GM12865 (cell line): ENCODE measurements at places on chromosomes 6 and 20.
A peak's percentile ranks its signal among the peaks of the same experiment; 100 is the strongest.

GRCh38 chr6:41092421-41093140, 19.8 kb downstream of the NFYA start:
- peak; percentile 29 for DNase-seq

GRCh38 chr6:20978151-20978614, 443.9 kb downstream of the CDKAL1 start:
- DNase-seq = peak; percentile 69

- DNase-seq = no peak
Measured at GRCh38 chr6:166052837-166053236, 114.8 kb downstream of the TBXT start.

GRCh38 chr20:37880726-37881591, 22.0 kb upstream of the VSTM2L start:
- DNase-seq = no peak

- no peak for DNase-seq
Measured at GRCh38 chr6:1181939-1182605, 129.8 kb upstream of the FOXQ1 start.

- no peak for DNase-seq
Measured at GRCh38 chr6:88855541-88856147, 107.8 kb downstream of the RNGTT start.

GRCh38 chr20:5933802-5934436, 16.4 kb downstream of the TRMT6 start:
- DNase-seq = peak; percentile 49

- DNase-seq = no peak
Measured at GRCh38 chr6:167731216-167731615, 95.5 kb upstream of the AFDN start.

GRCh38 chr6:4466769-4467480, 309.3 kb upstream of the CDYL start:
- DNase-seq = no peak
